ENCODE measurements at places on chromosomes 1 and 21.

DNA sequence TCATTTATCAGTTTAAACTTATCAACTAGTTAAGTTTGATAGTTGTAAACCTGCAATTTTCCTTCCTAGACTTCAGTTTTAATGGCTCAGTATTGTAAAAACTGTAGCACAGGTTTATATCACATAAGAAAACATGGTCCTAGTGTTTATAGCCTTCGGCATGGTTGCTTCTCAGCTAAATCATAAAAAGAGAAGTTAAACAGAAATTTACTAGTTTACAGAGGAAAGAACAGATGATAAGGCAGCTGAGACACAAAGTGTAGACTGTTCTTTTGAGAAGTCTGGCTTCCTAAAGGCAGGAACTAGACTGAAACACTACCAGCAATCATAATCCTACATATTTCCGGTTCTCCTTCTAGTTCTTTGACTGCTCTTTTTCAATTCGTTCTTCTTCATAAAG, 39.8 kb downstream of the WNT2B start:
- DNase-seq, result no peak

DNA sequence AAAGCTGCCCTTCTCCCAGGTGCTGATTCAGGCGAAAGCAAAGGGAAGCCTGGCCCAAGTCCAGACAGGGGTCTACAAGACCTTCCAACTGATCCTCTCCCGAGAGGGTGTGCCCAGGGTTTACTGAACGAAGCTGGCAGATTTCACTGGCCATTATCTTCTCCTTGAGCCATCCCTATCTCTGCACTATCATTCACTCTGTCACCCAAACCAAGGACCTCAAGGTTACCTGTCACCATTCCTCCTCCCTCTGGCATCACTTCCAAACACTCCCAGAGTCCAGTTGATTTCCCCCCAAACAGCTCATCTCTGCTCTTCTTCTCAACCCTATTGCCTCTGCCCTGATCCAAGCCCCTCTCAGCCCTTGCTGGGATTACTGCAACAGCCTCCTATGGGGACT, 4.9 kb downstream of the STK40 start:
- DNase-seq, result no peak

GRCh38 chr1:58441699-58442098, 104.8 kb downstream of the OMA1 start:
- DNase-seq, result no peak

GRCh38 chr21:41602531-41602930, 94.6 kb upstream of the TMPRSS2 start:
- no peak for DNase-seq

- DNase-seq, result no peak
Observed at GRCh38 chr1:90800012-90800717, 83.1 kb upstream of the BARHL2 start.
